Stimulated activated CD4-positive, alpha-beta T cell treated with anti-CD3 and anti-CD28 coated beads, Interleukin-1b, Interleukin-23, amount 100 ng/mL, for 1 hour (primary cell): ENCODE measurements at places on chromosomes 5 and 9.

DNA sequence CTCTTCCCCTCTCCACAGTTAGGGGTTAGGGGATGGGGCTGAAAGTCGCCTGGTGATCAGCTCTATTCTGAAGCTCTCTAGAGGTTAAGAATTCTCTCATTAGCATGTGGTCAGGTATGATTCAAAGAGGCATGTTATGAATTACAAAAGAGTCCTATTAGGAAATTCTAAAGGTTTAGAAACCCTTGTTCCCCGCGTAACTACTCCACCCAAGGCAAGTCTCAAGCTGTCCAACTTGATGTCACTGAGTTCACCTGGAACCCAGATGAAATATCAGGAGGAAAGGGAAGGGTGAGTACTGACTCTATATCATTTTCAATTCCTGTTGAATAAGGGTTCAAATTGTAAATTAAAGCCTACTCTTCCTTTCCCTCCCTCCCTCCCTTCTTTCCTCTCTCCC lies 18.1 kb upstream of the RNF145 start:
- no peak for DNase-seq

DNA sequence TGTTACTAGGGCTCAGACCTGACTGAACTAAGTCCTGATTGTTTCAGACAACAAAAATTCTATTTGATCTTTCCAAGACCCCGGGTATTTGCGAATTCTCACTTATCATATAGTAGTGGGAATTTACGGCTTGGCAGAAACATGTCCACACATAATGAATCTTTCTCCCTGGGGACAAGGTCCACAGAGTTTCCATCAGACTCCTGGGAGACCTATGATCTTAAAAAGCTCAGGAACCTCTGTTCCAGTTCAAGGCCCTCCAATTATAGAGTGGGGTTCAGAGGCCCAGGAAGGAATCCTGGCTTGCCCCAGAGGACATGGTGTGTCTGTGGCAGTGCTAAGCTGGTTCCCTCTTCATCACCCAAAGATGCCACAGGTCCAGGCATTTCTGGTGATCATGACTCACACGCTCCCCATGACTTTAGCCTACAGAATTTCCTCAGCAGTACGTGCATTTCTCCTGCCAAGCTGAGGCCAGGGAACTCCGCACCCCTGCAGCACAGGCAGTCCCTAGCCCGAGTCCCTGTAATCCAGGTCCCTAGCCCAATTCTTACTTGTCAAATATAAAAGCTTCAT lies 12.6 kb downstream of the RAPGEF1 start:
- DNase-seq: no peak

DNA sequence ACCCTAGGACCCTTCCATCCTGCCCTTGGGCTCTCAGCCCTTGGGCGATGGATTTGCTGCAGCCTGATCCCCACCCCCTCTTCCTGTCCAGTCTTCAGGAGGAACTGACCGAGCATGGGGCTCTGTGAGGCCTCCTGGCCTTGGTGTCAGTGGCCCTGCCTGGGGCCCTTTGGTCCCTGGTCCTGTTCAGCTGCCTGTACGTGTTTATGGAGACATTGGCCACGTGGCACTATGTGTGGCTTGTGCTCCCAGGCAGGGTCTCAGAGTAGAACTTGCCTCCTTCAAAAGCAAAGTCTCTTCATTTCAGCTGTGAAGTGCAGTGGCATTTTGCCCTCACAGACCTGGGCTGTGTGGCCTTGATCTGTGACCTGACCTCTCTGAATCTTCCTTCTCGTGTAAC lies 11.1 kb downstream of the FCN2 start:
- no peak for DNase-seq

GRCh38 chr5:142735323-142736246 lies 34.6 kb upstream of the ARHGAP26 start:
- no peak for DNase-seq

- no peak for DNase-seq
These were observed 59.3 kb downstream of the SLC46A2 start for GRCh38 chr9:112831281-112831851.

GRCh38 chr5:137751869-137752491 lies 2.2 kb downstream of the HNRNPA0 start:
- no peak for DNase-seq

- DNase-seq: no peak
These were observed 325.9 kb upstream of the DAB2 start for GRCh38 chr5:39750661-39751060.

- DNase-seq: no peak
These were observed 562 bp downstream of the GSN start for GRCh38 chr9:121268598-121268850.

- no peak for DNase-seq
These were observed 198.6 kb downstream of the TLE1 start for GRCh38 chr9:81490605-81491331.

DNA sequence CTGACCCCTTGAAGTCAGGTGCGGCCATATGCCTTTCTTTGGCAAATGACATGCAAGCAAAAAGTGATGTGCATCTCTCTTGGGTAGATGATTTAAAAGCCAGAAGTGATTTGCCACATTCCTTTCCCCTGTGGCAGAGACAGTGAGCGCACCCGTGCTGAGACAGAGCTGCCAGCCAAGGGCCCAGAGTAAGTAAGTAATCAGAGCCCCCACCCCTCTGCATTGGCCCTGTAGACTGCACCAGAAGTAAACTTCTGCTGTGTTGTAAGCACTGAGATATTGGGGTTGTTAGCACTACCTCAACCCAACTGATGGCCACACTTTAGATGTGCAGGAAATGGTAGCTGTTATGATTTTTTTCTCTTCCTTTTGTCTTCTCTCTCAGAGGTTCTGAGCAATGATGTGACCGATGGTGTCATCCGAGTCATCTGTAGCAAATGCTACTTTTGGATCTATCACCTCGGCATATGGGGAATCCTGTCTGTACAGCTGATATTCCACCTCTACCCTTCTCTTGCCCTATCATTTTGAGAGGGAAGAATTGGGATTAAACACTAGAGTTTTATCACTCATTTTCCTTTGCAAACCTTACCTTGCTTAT lies 58.0 kb downstream of the DOCK2 start:
- DNase-seq: no peak

- no peak for DNase-seq
These were observed 5.7 kb downstream of the FIBCD1 start for GRCh38 chr9:130933114-130934046.

DNA sequence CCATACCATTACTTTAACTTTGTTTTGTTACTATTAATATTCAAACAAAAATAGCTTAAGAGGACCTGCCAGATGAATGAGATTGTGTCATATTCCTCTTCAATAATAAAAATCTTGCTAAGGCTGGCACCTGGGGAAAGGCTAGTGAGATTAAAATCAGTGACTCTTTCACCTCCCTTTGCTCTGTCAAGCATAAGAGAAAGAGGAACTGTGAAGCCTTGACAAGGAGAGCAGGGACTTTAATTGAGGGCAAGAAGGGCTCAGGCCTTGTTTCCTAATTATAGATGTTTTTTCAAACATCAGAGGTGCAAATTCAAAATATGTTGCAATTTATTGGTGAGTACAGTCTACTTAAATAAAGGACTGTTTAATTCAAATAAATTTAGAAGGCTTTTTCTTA lies 91.7 kb downstream of the SPATA31D1 start:
- DNase-seq: no peak

DNA sequence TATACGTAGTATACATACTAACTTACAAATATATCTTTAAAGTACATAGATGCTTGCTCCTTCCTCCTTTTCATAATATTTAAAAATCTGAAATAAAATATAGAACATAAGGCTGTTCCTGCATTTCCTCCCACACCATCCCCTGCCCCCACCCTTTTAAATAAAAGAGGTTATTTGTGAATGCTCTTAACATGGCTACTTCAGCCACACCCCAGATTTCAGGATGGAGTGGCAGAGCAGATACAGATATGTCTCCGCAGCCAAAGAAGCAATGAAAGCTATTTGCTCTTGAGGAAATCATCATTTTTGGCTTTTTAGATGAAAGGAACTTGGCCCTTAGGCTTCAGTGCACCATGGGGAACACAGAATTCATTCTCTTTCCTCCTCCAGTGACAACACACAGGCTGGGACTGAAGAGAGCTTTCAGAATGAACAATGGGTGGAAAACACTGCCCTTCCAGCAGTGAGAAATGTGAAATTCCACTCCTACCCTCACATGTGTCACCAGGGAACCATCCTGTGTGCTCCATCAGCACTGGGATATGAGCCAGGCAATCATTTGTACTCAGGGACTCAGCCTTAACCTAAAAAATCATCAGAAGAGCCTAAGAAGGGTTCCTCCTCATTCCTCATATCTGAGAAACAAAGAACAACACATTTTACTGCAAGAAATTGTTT lies 134.3 kb downstream of the PPP2R2B start:
- DNase-seq: no peak

- no peak for DNase-seq
These were observed 61.6 kb downstream of the CXXC5 start for GRCh38 chr5:139709582-139710318.

GRCh38 chr9:121026768-121027167 lies 23.3 kb downstream of the C5 start:
- DNase-seq: no peak

GRCh38 chr5:7869474-7870136 lies 657 bp downstream of the MTRR start:
- no peak for DNase-seq

- DNase-seq: no peak
These were observed 43.8 kb downstream of the ADAMTS16 start for GRCh38 chr5:5183933-5184332.

GRCh38 chr9:93325307-93326035 lies 126.0 kb upstream of the FAM120A start:
- no peak for DNase-seq

DNA sequence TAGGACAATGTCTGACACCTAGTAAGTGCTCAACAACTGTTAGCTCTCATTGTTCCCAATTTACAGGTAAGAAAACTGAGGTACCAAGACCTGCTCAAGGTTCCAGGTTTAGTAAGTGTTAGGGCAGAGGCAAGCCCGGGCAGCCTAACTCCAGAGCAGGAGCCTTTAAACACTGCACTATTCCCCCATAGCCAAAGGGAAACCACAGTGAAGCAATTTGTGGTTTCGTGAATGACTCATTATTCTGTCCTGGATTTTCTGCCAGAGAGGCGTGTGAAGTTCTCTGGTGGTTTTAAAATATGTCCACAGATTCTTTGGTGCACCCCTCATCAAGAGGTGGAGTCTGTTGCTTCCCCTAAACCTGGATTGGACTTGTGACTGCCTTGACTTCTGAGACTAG lies 1.0 kb upstream of the MCC start:
- DNase-seq: no peak

DNA sequence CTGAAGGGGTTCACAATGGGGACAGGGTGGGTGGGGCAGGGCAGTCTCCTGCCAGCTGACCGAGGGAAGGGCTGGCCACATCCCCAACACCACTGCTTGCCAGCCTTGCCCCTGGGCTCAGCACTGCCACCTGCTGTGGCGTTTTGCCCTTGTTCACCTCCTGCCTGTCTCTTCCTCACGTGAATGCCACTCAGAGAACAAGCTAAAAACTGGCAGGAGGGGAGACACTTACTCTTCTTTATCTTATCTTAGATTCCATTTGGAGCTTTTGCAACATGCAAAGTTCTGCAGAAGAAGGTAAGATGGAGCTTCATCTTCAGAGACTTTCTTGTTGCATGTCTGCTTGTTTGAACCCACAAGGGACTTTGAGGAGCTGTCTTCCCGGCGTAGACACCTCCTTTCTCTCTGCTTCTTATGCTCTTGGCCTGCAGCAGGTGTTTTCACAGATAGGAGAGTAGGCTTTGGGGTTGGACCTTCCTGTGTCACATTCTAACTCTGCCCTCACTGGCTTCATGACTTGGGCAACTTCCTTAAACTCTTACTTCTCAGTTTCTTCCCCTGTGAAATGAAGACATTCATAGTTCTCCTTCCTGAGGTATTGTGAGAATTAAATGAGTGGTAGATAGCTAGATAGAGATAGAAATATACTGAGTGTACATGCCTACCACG lies 4.1 kb downstream of the LRSAM1 start:
- no peak for DNase-seq

DNA sequence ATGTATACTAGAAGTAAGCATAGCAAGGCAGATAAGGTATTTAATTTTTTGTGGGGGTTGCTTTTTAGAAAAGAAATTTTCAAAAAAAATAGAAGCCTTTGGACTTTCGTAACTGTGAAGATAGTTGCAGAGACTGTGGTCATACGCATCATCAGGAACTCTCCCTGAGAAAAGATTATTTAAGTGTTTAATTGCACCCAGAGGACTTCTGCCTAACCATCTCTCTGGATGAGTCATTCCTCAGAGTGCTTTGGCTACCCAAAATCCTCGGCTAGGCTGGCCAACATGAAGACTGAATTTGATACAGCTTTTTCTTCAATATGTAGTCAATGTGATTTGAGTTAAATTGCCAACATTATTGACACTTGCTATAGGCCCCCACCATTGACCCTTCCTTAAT lies 296.4 kb downstream of the TLR4 start:
- no peak for DNase-seq

GRCh38 chr5:74371621-74372020 lies 268.9 kb downstream of the ENC1 start:
- no peak for DNase-seq

- no peak for DNase-seq
These were observed 33.3 kb upstream of the PHF2 start for GRCh38 chr9:93543117-93543516.

DNA sequence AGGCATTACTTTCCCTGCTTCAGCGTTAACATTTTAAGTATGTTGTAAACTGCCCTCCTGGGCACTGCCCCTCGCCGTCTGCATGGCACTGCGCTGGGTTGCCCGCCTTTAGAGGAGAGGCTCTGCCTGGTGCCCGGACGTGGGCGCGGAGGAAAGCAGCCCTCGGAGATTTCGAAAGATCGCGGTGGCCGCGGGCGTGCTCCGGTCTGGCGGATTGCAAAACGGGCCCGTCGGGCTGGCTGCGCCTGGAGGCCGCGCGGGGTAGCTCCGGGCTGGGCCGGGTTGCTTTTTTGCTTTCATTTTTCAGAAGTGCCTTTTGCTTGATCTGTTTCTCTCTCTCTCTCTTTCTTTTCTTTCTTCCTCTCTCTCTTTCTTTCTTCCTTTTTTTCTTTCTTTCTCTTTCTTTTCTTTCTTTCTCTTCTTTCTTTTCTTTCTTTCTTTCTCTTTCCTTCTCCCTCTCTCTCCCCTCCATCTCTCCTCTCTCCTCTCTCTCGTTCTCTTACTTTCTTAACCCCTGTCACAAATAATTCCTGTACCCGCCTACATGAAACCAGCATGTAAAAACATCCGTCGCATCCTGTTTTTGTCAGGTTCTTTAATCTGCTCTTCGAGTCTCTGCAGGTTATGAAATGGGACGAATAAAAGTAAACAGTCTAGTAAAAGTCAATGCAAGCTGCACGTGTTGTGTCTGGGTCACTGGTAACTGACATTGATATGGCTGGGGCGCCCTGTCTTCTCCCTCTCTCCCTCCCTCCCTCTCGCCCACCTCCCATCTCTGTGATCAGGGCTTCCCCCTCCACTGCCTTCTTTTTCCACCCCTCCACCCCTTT lies 1.7 kb downstream of the FST start:
- DNase-seq: no peak

- DNase-seq: no peak
These were observed 51.3 kb downstream of the LHFPL2 start for GRCh38 chr5:78597068-78597973.

- no peak for DNase-seq
These were observed 742 bp upstream of the LECT2 start for GRCh38 chr5:135955525-135955924.

- DNase-seq: no peak
These were observed 290.6 kb downstream of the FER start for GRCh38 chr5:109038209-109038840.

GRCh38 chr5:134463176-134463720 lies 51.6 kb upstream of the CDKN2AIPNL start:
- no peak for DNase-seq

GRCh38 chr5:178199581-178200434 lies 4.5 kb upstream of the HNRNPAB start:
- no peak for DNase-seq

- no peak for DNase-seq
These were observed 12.5 kb upstream of the SSBP2 start for GRCh38 chr5:81763294-81763928.

GRCh38 chr9:26723486-26723885 lies 169.1 kb downstream of the CAAP1 start:
- no peak for DNase-seq
